ENCODE measurements at places on chromosomes 1 and 21.

GRCh38 chr1:9651565-9652378, at the start of gene PIK3CD:
Gene PIK3CD, plus strand, starts transcription at chr1:9651731. Its CDS starts 58,725 bp downstream, at chr1:9710456.
- DNase-seq = peak; percentile 56

DNA sequence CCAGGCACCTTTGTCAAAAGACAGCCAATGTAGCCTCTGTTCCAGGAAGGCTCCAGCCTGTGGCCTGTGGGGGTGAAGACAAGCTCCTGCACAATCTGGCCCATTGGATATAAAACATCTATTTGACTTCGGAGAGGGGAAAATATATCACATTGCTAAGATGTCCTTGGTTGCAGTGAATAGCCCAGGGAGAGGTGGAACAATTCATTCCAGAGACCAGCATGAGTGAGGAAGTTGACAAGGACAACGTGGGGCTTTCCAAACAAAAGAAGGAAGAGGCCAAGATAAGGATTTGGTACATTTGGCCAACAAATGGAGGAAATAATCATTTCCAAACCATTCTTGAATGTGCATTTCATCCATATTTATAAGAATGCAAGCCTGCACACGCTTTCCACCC, 187.0 kb downstream of the ETS2 start:
- DNase-seq = no peak

GRCh38 chr1:4605158-4605557, 49.3 kb upstream of the AJAP1 start:
- no peak for DNase-seq

DNA sequence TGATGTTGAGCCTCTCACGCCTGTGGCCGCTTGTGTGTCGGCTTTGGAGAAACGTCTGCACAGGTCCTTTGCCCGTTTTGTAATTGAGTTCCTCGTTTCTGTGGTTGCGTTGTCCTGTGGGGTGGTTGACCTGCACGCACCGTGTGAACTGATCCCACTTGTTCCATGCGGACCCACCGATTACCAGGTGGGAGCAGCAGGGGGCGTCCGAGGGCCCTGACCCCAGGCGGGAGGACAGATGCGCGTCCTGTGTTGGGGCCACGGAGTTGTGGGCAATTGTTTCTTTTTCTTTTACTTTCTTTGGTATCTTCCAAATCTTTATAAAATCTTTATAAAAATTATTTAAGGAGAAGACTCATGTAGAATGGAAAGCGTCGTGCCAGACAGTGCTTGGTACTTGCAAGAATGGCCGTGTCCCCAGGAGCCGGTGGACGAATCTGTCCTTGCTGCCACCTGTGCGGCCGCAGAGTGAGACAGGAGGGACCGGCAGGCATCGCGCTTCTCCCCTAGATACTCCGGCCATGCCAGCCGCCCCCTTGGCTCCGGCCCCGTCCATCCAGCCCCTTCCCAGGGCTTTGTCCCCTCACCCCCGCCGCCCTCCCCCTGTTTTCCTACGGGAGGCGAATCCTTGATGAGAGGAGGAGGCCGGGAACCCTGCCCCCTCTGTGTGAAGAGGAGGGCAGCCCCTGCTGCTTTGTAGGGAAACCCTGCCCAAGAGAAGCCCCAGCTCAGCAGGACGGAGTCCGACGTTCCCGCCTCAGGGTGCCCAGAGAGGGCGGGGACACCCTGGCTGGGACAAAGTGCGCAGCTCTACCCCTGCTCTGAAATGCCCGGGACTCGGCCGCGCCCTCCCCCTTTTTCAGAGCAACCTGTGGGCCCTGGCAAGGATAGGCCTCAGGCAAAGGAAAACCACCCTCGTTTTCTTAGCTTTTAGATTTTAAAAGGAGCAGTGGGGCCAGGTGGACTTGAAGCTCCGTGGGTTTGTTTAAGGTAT, 41.7 kb downstream of the PRKCZ start:
- peak; percentile 37 for DNase-seq

DNA sequence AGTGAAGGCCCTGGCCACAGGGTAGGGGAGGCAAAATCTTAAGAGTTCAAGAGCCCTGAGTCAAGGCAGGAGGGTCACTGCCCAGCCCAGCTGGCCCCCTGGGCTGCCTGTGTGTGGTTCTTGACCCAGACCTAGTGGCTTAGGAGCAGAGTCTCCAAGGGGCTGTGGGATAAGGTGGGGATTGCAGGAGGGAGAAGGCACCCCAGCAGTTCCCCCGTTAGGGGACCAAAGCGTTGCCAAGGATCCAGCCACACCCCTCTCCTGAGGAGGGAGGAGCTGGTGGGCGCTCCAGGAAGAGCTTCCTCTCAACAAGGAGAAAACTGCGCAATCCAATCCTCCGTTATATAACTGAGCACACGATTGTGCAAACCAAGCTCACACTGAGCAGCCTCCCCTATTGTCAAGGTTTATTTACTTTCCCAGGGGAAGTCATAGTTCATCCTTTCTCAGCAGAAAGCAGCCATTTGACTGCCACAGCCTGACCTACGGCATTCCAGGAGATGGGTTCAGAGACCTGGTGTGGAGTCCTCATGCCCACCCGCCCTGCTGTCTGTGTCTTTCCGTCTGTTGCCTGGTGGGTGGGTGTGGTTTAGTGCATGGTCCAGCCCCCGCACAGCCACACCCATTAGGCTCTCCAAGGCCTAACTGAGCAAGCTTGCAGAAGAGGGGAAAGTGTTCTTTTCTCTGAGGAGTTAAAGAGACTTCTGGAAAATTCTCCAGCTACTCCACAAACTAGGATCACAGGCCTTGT, 3.5 kb downstream of the EPHX1 start:
- DNase-seq = peak; percentile 87

DNA sequence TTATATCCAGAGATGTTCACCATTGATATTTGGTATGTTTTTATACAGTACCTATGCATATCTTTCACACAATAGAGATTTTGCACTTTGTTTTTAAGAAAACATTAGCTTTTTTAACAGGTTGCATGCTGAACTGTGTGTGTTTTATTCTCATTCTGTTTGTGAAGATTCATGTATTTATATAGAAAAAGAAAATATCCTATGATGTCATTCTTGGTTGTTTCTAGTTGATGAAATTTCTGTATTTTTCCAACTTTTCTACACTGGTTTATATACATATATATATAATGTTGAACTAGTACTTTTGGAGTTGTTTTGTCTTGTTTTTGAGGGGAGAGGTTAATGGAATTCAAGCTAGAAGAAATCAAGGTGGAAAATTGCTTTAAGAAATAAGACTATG, 143.8 kb downstream of the MATN1 start:
- no peak for DNase-seq

DNA sequence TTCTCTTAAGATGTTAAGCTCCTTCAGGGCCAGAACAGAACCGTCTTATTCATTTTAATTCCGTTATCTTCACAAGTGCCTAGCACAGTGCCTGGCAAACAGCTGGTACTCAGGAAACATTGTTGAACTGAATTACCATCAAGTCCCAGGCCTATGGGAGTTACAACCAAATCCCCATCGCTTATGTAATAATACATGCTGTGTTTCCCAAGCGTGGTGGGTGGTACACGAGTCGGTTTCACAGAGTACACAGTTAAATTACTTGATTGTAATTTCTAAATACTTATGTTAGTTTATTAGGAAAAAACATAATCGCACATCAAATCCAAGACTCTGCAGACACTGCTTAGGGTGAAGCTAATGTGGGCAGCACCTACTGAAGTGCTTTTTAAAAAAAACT, 1.0 kb downstream of the ANGEL2 start:
- peak; percentile 42 for DNase-seq

GRCh38 chr1:29851691-29852090, 615.4 kb downstream of the PTPRU start:
- no peak for DNase-seq

Measured in A673 (cell line).